SJSA1 (cell line): ENCODE measurements at places on chromosomes 5 and 9.

GRCh38 chr5:15103130-15103529 is 231.6 kb upstream of the ANKH start:
- DNase-seq: no peak

DNA sequence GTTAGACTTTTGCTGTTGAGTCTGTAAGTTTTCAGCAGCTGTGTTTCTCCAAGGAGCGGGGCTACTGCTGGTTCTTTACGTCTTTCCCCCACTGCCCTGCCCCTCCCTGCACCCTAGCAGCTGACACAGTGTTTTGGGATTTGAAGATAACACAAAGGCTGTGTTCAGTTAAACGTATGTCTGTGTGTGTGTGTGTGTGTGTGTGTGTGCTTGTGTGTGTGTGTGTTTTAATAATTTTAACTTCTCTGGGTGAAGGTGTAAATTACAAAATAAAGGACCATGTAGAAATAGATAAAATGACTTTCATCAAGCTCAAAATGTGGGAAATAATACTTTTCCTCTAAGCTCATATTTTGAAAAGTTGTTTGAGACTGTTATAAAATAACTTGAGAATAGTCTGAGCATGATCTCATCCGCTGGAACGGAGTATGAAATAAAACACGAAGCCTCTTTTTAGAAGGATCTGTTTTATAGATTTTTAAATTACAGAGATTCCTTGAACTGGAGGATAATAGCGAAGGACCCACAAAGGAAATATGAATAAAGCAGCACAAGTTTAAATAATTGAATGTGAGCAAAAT is 10.9 kb downstream of the ABL1 start:
- peak; percentile 70 for DNase-seq

GRCh38 chr9:30774326-30774725 is 1610.1 kb upstream of the ACO1 start:
- DNase-seq: no peak

- peak; percentile 11 for DNase-seq
Measured at GRCh38 chr5:95862671-95863382, 40.3 kb upstream of the GLRX start.

DNA sequence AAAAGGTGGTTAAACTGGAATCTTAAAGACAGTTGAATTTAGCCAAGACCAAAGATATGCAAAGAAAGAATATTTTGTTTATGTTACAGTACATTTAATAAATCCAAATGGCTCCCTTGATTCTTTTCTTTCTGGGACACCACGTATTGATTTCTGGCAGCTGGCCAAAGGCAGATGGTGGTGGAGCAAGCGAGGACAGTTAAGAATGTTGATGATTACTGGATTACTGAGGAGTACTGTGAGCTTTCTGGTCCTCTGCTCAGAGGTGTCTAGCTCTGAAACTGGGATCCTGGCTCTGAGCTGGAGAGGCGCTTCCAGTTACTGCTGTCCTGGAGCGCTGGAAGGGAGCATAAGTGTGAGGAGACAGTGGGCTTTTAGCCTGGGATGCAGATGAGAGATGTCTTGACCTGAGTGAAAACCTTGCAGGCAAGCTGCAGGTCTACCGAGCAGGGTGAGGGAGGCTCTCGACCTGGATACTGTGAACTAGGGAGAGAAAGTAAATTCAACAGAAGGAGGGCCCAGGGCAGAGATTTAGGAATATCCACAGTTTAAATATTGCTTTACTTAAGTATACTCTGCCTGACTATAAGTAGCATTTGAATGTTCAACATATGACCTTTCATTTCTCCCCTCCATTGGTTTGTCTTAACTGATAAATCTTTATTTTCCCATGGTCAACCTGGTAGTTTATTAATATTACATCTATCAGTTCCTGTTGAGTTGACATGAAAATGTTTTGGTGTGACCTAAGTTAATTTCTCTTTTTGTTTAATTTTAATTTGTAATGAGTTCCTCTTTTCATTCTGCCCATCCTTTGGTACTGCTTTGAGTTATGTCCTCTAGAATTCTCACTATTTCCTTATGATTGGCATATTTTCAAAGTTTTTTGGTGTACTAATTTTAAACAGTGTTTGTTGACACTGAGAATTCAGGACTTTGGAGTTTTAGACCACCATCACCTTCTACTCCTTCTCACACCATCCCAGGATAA is 3.7 kb downstream of the SYK start:
- no peak for DNase-seq

GRCh38 chr9:87545858-87546257 is 48.2 kb downstream of the DAPK1 start:
- DNase-seq: peak; percentile 56
